ENCODE measurements at places on chromosomes 1 and 21. TPM values are rescaled to one million over a fixed set of nuclear protein-coding genes. Genes with fewer than 3 reads are reported as not detected.

Gene LRRC53
- total RNA-seq: not detected

Gene CD101
- not detected for total RNA-seq

Gene S100A3
- 2.9 TPM for total RNA-seq

Gene SH2D5
- total RNA-seq: 7.2 TPM

Gene E2F2
- total RNA-seq: 0.36 TPM
